ENCODE measurements at places on chromosomes 6 and 20.

DNA sequence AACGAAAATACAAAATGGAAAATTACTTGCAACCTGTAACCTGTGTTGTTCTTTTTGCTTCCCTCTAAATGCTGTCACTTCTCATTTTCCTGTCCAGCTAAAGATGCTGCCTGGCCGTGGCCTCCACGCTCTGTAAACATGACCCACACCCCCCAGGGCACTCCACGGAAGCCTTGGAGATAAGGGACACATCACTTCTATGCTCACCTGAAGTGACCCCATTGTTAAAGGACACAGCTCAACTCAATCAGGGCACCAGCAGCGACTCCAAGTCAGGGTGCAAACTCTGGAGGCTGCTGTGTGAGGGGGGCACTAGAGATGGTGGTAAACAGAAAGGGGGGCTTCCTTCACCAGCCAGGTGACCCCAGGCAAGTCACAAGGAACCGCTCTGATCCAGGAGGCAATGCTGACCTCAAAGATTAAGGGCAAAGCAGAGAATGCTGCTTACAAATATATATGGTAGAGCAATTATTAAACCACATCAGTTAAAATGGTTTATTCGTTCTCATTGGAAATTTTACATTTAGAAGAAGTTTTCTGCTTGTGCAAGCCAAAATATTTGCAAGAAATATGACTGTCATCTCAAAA lies 13.2 kb downstream of the DIDO1 start:
- no peak for DNase-seq

- no peak for DNase-seq
Measured at GRCh38 chr6:166307082-166308032, 835 bp downstream of the PRR18 start.

DNA sequence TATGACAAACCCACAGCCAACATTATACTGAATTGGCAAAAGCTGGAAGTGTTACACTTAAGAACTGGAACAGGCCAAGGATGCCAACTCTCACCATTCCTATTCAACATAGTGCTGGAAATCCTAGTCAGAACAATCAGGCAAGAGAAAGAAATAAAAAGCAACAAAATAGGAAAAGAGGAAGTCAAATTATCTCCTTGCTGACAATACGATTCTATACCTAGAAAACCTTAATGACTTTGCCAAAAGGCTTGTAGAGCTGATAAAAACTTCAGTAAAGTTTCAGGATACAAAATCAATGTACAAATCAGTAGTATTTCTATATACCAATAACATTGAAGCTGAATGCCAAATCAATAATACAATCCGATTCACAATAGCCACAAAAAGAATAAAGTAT lies 32.4 kb downstream of the OR5V1 start:
- no peak for DNase-seq

- no peak for DNase-seq
Measured at GRCh38 chr6:143332153-143332845, 118.2 kb downstream of the ADAT2 start.

DNA sequence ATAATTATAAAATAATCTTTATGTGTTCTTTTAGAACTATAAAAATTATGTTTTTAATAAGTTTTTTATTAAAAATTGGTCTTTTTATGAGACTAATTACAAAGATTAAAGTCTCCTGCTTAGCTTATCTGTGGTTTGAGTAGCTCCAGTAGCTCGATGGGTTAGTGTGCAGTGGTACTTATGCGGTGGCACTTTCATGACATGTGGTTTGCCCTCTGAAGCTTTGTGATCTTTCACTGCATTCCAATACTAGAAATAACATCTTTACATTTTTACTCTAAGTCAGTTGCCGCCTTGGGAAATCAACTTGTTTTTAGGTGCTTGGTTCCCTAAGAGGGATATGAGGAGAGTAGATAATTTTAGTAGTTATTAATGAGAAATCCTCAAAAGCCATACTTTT lies 699.5 kb upstream of the FLRT3 start:
- DNase-seq = no peak

DNA sequence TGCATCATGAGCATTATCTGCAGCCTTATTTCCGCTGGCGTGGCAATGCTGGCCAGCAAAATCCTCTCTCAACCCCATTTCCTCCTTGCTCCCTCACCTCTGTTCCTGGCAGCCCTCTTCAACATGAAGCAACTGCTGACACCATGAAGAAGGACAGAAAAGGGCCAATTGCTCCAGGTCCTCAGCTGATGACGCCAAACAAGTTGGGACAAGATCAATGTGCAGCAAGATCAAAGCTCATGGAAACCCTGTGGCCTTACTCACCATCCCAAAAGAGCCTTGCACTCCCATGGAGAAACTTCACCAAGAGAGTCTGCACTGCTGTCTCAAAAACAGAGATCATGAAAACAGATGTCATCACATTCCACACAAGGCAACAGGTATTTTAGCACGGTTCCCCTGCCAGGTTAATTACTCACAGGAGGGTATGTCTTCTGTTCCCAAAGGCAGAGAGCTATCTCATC lies 7.4 kb downstream of the GFOD1 start:
- DNase-seq = no peak

GRCh38 chr6:35287671-35288396 lies 9.8 kb upstream of the DEF6 start:
- DNase-seq = no peak

DNA sequence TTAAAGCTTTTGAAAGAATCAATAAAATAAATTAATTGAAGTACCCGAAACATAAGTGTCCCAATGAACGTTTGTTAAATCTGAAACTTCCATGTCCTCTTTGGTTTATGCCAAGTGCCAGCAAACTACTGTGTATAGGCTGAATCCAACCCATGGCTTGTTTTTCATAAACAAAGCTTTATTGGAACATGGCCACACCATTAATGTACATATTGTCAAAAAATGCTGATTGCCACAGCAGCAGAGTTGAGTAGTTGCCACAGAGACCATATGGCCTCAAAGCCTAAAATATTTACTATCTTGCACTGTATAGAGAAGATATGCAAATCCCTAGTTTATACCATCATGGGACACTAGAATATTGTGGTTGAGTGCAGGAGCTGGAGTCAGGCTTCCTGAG lies 406.1 kb downstream of the MAFB start:
- DNase-seq = no peak

- no peak for DNase-seq
Measured at GRCh38 chr6:128242765-128243403, 277.5 kb downstream of the PTPRK start.

DNA sequence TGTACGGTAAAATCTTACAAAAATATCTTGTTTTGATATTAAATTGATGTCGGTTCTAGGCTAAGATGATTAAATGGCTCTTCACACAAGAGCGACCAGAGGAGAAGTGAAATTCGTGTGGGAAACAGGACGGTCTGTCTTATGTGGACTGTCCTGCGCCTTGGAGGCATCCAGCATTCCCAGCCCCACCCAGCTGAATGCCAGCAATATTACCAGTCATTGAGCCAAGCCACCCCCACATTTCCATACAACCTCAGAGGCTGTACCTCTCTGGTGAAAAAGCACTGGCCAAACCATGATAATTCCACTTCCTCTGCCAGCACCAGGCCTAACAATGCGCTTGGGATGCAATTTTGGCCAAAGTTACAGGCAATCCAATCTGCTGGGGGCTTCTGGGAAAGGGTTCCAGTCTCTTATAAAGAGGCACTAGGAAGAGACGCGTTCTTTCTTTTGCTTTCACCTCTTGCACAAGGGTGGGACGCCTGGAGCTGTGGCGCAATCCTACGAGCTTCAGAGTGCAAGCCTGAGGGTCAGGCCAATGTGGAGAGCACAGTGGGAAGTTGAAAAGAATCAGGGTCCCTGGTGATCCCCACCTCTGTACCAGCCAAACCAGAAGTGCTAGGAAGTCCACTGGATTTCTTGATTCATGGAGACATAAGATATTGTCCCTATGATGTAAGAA lies 213.1 kb downstream of the PREX1 start:
- no peak for DNase-seq

GRCh38 chr20:33160681-33161080 lies 7.3 kb upstream of the BPIFA2 start:
- no peak for DNase-seq

- DNase-seq = no peak
Measured at GRCh38 chr6:23940466-23940865, 185.5 kb upstream of the NRSN1 start.
